Smooth muscle cell of trachea (primary cell): ENCODE measurements at places on chromosomes 1 and 21. TPM values are rescaled to one million over a fixed set of nuclear protein-coding genes. Genes with fewer than 3 reads are reported as not detected.

Gene SMG7
- total RNA-seq = 25.0 and 28.0 TPM in 2 replicates

Gene TRIM46
- total RNA-seq = 6.0 and 7.1 TPM in 2 replicates

Gene OR2T33
- total RNA-seq = not detected in 2 replicates

Gene ZNF683
- not detected in 2 replicates for total RNA-seq
